NCI-H187 (cell line): ENCODE measurements at places on chromosomes 3 and 15.

- DNase-seq, result no peak
Measured at GRCh38 chr15:73550190-73550589, 83.0 kb downstream of the NPTN start.

DNA sequence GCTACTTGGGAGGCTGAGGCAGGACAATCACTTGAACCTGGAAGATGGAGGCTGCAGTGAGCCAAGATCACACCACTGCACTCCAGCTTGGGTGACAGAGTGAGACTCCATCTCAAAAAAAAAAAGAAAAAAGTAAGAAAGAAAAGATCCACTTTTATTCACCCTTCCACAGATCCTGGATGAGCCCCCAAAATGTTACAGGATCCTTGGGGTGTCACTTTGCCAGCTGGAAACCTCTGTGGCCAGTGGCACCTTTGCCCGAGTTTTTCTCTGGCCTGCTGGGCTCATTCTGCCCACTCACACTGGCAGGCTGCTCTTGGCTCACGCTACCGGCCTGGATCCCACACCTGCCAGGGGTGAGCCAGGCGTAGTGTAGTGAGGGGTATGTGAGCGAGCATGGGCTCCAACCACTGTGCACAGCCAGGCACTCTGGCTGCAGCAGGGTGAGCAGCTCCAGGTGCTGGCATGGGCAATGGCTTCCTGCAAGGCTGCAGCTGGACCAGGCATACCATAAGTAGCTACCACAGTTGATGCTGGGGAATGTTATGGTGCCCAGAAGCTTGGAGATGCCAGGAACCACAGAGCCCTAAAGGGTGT, 57.8 kb upstream of the C15orf39 start:
- no peak for DNase-seq

DNA sequence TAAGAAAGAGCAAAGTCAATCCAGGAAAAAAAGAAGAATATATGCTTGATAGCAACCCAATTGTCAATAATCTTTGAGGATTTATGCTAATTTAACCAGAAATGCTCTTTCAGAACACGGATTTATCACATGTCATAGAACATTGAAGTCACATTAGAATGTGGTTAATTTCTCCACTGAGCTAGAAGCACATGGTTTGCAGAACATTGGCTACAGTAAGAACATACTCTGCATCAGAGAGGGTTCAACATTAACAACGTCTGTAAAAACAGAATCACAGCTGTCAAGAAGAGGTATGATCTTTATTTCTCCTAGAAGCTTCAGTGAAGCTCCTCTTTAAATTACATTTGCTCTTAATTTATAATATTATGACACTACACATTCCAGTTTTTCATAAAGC, 619.7 kb upstream of the AGTR1 start:
- no peak for DNase-seq

GRCh38 chr15:62599791-62600777, 435.0 kb upstream of the C2CD4B start:
- no peak for DNase-seq

DNA sequence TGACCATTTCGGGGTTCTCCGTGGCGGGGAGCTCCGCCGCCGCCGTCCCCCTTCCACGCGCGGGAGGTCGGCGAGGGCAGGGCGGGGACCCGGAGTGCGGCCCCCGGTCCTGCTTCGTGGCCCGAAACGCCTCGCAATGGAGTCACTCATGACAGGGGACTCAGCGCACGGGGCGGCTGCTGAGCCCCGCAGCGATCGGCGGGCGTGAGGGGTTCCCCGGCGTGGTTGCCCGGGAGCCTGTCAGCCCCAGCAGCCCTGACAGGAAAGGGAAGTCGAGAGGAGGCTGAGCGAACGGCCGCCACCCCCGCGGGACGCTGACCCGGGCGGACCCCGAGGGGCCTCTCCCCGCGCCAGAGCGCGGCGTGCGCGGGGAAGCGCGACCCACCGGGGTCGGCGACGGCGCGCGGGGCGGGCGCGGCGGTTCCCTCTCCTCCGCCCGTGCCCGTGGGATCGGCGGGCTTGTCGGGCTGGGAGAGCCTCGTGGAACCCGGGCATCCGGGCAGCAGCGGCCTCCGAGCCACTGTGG, 564 bp upstream of the PIGZ start:
- DNase-seq, result no peak

DNA sequence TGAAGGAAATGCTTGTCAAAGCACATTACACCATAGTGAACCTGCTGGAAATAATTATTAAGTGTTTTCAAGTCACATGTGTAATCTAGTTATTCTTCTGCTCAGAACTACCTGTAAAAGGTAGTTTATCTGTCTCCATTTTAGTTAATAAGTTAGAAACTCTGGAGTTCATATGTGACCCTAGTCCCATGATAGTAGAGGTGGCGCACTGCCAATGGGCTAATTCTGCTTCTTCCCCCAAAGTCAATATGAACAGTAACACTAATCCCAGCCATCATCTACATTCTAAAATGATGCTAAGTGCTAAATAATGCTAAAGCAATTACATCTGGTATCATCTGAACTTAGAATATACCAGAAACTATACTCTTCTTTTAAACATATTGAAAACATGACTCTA, 361.0 kb upstream of the NECTIN3 start:
- no peak for DNase-seq

DNA sequence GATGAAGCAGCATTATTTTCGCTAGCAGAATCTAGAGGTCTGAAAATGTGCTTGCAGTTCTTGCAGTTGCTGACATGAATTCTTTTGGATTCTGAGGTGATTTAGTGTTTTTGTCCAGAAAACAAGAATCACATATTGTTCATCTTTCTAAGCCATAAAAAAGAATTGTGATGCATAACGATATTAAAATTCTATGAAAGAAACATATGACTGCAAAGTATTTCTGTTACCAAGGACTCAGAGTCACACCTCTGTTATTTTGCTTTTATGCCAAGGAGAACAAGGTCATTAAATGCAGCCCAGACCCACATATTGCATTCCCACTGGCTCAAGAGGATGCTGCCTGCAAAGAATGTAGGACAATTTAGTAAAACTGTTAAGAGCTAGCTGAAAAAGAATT, 299.8 kb upstream of the GPR149 start:
- DNase-seq, result no peak

- DNase-seq, result no peak
Measured at GRCh38 chr15:29037997-29038705, 152.4 kb downstream of the APBA2 start.

DNA sequence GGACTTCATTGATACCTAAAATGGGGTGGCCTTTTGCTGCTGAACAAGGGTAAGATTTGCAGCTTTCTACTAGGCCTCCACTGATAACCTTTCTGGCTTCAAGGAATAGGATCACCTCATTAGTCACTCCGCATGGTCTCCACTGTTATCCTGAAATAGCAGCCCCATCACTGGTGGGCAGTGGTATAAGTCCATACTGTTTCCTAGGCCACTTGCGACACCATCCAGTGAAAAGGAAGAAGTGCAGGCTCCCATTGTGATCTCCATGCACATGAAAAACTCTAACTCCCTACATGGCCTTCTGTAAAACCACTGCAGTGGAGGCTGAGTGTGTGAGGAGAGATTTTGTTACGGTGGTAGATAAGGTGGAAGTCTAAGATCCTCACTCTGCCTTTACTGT, 1455.9 kb downstream of the SI start:
- DNase-seq, result no peak

DNA sequence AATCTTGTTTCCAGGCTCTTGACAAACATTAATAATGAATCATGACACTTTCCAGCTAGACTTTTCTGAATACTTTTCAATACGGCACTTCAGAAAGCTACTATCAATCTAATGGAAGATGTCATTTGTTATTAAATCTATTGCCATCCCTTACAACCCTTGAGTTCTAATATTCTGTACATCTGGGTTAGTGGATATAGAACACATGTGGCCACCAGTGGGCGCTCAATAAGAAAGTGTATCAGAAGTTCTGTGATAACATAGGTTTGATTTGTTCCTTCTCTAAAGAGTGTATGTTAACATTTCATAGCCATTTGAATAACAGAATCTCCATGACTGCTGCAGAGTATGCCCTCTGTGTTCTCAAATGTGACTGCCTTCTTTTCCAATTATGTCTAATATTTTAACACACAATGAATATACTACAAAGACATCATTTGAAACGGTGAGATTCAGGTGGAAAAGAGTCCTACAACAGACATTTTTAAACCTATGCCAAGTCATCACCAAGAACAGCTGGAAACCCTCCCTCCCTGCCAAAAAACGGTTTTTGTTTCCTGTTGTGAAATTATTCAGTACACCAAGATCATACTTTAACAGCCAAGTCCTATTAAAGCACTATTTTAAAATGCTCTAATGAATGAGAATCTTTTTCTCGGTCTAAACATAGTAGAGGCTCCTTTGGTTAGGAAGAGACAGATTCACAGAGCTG, 22.2 kb downstream of the ALDH1A2 start:
- DNase-seq, result no peak

- no peak for DNase-seq
Measured at GRCh38 chr3:4162096-4162495, 141.1 kb upstream of the SETMAR start.

GRCh38 chr3:179037351-179037750, 34.3 kb downstream of the ZMAT3 start:
- DNase-seq, result no peak

GRCh38 chr15:92747047-92747446, 91.5 kb upstream of the FAM174B start:
- no peak for DNase-seq

DNA sequence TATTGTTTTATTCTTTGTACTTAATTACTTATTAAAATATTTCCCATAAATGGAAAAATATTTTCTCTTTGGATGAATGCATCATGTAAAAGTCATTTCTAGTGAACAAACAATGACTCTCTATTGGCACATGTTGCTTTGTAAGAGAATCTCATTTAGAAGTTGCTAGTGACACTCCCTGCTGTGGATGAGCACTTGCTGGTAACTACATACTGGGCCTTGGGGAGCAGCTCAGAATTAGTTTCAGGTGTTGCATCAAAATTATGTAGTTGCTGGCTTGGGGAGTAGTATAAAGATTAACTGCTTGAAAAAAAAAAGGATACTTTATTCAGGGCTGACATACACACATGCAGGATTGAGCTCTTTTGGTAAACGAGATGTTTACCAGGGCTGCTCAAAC, 80.3 kb upstream of the KCNAB1 start:
- DNase-seq, result no peak

DNA sequence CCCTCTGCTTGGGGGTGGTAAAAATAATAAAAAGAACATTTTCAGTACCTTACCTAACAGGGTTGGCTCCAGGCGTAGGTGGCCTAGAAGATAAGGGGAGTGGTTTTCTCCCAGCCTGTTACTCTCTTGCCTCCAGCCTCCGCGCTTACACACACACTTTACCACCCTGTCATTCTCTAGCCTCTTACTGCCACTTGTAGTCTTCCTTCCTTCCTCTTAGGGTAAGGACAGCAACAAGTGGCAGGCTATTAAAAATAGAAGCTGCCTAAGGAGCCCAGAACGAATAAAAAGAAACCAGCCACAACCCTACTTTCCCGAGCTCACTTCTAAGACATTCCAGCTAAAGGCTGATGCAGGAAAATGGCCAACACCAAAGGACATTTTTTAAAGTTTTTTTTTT, 9.6 kb upstream of the LIPH start:
- peak; percentile 38 for DNase-seq

GRCh38 chr3:11168881-11169805, 14.8 kb downstream of the HRH1 start:
- DNase-seq, result no peak

GRCh38 chr3:42631620-42632019, 21.9 kb upstream of the ZBTB47 start:
- DNase-seq, result no peak

GRCh38 chr15:79635897-79636561, 203.9 kb downstream of the MINAR1 start:
- no peak for DNase-seq

DNA sequence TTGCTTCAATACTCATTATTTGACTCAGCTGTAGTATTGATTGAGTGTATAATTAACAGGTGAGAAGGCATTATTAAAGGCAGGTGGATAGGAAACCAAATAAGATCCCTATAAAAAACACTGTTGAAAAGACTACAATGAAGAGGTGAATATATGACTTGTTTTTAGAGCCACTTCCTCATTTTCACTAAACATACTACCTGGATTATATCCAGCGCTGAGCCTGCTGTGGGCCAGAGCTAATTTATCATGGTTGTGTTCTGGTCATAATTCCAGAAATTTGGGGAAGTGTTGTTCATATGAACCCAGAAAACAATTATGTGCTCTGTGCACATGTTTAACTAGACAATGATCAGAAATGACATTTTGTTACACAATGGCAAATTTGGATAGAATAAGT, 235.3 kb upstream of the MME start:
- DNase-seq, result no peak

DNA sequence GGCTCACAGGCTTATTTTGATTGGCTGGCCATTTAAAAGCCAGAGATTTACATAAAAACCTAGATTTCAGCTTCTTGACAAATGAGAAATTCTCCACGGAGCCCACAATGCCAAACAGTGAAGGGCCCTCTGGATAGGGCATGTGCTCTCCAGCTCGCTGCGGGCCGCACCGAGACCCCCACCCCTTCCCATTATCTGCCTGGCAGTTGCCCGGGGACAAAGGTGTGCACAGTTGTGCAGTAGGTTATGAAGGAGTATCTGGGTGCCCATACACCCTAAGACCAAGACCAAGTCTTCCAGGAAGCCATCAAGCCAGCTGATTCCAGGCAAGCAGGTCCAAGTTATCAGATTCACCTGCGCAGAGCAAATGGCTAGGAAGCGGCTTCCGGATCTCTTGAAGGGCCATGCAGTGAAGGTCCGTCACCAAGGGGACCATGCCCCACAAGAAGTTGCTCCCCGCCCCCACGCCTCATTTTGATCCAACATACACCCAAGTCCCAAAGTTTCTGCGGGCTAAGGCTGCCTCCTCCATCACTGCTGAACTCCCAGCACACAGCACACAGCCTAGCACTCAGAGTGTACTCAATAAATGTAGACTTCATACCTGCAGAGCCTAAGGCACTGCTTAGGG, 1.3 kb downstream of the MRPS25 start:
- no peak for DNase-seq

GRCh38 chr3:151697496-151697895, 36.2 kb upstream of the AADACL2 start:
- DNase-seq, result no peak

DNA sequence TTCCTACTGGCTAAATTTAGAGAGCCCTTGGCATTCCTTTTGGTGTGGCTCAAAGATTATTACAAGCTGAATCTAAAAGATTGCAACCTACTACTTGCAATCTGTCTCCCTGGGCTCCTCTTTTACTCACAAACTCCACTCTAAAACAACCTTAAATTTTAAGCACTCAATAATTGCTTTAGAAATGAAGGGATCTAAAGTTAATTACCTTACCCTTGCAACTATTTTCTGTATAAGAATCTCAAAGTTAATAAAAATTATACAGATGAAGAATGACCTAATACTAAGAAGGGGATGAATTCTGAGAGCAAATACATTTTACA, 60.2 kb downstream of the ESYT3 start:
- no peak for DNase-seq
